ENCODE measurements at places on chromosomes 1 and 21.
A peak's percentile ranks its signal among the peaks of the same experiment; 100 is the strongest.

DNA sequence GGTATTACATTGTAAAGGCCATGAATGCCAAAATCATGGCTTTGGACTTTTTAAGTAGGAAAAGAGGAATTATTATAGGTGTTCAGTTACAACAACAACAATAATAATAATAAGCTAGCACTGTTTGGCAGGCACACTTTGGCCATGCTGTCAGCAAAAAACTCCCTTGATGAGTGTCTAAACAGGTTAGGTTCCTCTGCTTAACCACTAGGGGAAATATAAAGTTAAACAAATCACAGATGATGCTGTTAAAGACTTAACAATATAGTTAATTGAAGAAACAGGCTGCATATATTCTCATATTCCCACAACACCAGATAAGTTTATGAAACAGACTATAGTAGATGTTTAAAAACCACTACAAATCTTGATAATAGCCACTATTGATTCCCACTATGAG, 46.4 kb downstream of the RGS21 start:
- DNase-seq, result no peak

DNA sequence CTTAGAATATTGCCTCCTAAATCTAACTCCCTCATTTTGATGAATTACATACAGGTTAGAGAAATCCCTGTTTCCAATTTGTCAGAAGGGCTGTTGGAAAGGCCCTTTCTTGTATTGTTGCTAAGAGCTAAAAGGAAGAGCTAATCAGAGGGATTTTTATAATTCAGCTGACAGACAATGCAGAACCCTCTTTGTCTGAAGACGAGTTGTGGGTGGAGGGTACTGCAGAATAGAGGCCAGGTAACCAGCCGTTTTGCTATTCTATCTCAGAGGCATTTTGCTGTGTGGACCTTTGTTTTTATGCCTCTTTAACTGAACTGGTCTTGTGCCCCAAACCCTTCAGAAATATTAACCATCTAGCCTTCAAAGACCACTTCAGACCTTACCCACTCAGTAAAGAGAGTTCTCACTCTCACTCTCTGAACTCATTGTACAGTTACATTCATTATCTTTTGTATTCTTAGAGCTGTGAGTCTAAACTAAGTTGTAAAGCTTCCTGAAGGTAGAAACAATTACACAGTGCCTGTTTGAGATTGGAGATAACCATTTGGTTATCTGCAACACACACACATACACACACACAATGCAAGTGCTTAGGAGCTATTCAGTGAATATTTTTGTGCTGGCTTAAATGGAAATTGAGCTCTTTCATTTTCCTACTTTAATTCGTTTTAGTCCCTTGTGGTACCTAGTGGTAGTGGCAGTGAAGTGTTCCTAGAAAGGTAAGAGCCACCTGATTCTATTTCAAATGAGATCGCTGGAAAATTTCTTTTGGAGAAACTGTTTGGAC, 19.7 kb downstream of the KPNA6 start:
- DNase-seq, result no peak

DNA sequence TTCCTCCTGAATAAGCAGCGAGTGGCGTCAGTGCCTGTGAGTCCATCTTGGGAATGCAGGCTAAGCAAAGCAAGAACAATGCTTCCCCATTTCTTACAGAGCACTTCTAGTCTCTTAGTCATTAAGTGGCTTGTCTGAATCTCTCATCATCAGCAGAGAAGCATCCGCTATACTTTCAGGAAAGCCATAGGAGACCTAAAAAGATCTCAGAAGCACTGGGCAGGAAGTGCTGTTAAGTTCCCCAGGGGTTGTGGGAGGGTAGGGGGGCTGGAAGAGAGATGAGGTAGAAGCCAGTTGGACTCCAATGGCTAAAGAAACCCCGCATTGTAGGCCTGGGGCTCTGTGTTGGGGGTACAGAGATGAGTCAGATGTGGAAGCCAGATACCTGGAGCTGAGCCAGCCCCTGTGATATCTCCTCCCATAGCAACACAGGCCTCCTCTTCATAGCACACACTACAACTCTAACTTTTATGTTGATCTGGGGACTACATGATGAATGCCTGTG, 44.9 kb downstream of the SYT6 start:
- no peak for DNase-seq

DNA sequence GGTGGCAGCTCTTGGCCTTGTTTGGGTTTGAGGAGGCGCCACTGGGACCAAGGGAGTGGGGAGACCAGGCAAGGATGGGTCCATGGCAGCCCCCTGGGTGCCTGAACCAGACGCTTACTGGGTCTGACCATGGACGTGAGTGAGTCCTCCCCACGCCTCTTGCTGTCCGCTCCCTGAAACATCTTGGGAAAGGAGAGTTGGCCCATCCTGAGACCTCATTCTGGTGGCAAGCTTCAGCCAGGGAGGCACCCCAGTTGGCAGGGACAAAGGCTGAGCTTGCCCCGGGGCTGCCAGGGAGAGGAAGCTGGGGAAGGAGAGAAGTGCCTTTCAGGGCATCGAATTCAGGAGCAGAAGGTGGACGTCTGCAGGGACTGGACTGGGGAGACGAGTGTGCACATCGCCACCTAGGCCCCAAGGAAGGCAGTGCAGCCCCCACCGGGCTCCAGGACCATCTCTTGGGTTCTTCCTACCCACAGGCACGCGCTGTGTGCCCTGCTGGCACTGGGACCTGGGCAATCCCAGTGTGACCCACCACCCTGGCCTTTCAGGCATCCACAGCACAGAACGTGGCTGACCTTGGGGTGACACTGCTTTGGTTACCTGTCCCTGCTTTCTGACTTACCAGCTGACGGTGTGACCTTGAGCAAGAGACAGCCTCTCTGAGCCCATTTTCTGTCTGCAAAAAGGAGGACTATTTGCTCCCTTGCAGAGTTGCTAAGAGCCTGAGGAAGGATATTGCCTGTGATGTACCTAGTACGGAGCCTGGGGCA, 132.9 kb upstream of the WNT4 start:
- peak; percentile 27 for DNase-seq

DNA sequence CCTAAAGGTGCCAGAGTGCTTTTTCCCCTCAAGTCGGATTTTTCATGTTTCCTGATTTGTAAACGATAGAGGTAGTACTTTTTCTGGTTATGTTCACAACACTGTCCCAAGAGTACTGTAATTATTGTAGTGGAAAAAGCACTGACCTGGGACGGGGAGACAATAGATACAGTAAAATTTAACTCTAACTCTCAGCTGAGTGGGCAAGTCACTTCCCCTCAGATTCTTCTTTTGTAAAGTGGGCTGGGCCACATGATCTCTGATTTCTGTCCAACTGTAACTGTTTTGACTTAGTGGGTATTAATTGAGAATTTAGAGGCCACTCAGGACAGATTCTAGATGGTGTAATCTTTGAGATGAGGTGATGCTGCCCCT, 19.1 kb downstream of the MARCKSL1 start:
- DNase-seq, result no peak

GRCh38 chr1:114397601-114398000, 113.4 kb downstream of the TRIM33 start:
- DNase-seq, result no peak

- DNase-seq, result no peak
Observed at GRCh38 chr1:24540051-24540905, 15.6 kb upstream of the NCMAP start.

DNA sequence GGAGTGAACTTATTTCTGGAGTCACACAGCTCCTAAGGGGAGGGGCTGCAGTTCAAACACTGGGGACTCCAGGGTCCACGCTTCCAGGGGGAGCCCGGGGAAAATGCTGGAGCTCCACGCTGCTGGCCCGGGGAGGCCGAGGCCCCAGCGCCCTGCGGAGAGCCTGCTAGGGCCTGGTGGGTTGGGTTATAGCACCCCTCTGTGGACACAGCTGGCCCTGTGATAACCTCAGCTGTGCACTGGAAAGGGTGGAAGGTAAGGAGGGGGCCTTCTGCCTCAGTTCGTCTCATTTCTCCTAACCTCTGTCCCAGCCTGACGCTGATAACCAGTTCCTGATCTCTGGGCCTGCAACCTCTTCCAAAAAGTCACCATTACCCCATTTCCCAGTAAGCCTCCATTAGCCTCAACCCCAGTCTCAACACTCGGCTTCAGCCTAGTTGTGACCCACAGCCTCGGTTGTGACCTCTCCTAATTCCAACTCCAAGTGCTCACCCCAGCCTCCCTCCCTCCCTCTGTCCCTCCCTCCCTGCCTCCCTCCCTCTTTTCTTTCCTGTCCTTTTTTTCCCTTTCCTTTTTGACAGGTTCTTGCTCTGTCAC, 7.1 kb downstream of the NBL1 start:
- no peak for DNase-seq

- DNase-seq, result no peak
Observed at GRCh38 chr1:33094971-33095604, 14.1 kb downstream of the AZIN2 start.

- DNase-seq, result no peak
Observed at GRCh38 chr1:198107091-198107501, 49.7 kb upstream of the NEK7 start.

- DNase-seq, result no peak
Observed at GRCh38 chr1:198699167-198700015, 60.6 kb downstream of the PTPRC start.

DNA sequence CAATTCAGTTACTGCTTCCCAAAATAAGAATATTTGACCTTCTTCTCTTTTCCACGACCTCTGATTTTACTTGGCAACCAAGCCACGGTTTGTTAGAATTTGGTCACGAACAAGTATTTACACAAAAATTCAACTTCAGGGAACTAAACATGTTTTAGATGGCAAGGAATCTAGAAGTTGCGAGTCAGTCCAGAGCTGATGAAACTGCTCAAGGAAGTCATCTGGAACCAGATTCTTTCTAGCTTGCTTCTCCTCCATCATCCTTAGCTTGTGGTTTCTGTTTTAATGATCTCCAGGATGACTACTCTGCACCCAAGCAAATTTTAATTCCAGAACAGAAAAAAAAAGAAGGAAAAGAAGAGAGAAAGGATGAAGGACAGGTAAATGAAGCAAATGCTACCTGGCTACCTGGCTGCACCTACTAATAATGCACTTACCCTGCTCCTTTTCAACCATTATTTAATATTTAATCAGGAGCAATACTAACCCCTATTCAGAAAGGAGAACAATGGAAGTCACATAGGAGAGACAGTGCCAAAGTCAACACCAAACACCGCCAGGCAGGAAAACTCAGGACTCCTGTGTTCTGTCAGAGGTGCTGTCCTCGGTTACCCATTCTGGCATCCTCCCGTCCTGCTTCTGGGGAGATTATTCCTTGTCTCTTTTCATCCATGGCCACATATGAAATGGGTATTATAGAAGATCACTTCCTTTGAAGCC, 54.2 kb upstream of the RGS7 start:
- DNase-seq, result no peak

DNA sequence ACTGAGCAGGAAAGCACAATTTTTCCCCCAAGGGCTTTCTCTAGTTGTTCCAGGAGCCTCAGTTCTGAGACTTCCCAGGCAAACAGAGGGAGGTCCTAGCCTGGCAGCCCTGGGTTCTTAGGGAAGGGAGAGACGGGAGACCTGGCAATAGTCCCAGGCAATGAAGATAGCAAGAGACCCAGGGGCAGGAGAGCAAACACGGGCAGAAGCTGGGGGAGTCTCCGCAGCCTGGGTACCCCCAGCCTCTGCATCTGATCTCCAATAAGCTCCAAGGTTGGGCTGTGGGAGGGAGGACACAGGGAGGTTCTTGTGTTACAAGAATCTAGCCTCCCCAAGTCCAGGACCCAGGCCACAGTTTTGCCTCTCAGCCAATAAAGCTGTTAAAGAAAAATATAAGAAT, 2.4 kb downstream of the BLACAT1 start:
- DNase-seq, result no peak

- no peak for DNase-seq
Observed at GRCh38 chr1:208189183-208189582, 55.0 kb downstream of the PLXNA2 start.

GRCh38 chr1:165900576-165901380, 73.4 kb downstream of the UCK2 start:
- DNase-seq, result no peak

DNA sequence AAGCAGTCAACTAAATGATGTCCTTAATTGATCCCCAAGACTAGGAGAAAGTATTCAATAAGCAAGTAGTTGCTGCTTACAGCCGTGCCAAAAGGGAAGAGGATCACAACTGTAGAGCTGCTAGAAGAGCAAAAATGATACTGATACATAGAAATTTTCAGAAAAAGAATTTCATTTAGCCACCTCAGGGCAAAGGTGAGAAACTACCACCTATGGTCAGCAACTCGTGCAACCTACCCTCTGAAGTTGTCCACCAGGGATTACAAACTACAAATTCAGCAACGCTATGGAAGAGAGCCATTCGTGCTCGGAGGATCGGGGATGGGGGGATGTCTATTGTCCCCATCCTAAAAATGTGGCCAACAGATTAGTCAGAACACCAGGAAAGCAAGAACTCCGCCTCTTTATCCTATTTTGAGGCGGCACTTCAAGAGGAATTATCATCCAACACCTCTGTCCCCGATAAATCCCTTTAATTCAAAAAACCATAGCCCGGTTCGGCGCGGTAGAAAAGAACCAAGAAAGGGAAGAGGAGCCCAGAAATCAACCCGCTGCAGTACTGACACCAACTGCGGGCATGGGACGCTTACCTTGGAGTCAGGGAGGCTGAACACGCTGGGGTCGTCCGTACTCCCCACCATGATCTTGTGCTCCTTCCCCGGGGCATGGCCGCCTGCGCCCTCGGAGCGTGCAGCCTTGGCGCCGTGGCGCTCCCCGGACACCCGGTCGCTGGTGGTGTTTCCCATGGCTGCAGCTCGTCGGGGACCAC, 687 bp downstream of the PRKAB2 start:
- DNase-seq, result no peak

DNA sequence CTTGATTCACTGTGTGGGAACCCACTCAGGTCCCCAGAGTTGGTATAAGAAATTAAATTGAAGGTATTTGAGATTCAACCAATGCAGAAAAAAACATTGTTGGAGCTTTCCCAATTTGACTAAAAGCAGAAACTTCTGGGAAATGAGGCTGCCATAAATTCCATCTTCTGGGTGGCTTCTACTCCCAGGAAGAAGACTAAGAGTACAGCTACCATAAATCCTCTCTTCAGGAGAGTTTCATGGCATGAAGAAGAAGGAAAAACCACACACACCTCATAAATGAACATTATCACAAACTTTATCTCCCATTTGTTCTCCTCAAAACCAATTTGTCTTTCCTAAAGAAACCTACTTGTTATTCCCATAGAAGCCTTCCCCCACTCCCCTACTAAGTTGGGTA, 283.9 kb downstream of the DPYD start:
- DNase-seq, result no peak

- DNase-seq, result no peak
Observed at GRCh38 chr1:176926330-176927086, 238.0 kb downstream of the ASTN1 start.

DNA sequence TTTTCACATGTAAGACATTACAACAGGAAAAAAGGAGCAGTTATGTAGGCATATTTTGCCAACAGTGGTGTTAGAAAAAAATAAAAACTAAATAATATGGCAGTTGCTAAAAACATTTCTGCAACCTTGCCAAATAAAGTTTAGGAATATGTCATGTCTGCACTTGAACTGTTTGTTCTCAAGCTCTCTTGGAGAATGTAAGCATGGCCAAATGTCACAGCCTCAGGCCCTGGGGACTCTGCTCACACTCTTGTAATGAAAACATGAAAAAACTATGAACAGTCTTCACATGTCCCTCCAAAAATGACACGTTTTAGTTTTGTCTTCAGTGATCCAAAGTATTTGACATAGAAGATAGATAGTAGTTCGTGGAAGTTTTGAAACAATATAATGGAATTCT, 753.3 kb downstream of the LTN1 start:
- DNase-seq, result no peak

GRCh38 chr1:180542838-180543145, 16.0 kb upstream of the OVAAL start:
- DNase-seq, result no peak

GRCh38 chr21:14451546-14451945, 68.6 kb upstream of the HSPA13 start:
- no peak for DNase-seq

Data from CMK (cell line).